Spleen (tissue), 13 donors: ENCODE measurements at places on chromosomes 5 and 9.

GRCh38 chr9:7879551-7880245 is 80.1 kb upstream of the DMAC1 start:
- DNase-seq, result no peak

DNA sequence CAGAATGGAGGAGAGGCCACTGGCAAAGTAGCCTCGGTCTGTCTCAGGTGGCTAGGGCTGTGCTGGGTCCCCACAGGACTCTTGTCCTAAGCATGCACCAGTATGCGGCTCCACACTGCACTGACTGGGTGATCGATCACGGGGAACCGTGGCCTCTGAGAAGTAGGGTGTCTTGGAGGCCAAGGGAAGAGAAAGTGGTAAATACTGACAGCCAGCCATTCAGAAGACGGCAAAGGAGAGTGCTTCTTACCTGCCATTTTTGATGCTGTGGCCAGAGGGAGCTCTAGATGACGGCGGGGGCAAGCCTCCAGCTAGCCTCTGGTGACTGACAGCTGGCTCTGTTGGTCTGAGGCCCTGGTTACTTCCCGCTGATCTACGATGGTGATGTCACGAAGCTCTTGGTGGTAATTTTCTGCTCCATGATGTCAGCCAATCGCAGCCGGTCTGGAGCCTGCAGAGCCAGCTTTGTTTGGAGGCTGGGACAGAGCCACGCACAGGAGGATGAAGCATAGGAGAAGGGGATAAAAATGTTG is 40.4 kb upstream of the GADD45G start:
- peak; percentile 72 for DNase-seq

DNA sequence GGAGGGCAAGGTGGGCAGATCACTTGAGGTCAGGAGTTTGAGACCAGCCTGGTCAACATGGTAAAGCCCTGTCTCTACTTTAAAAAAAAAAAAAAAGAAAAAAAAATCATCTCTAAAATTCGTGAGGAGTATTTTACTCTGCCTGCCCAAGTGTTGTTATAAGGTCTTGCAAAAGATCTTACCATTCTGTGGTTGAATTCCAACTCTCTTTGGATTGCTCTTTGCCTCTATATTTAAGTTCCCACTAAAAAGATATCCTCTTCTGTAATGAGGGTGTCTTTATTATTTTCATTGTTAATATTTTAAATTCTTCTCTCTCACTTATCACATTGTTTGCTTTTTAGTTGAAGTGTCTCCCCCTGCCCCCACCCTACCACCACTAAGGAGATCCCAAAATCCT is 33.4 kb downstream of the CREBRF start:
- no peak for DNase-seq

- DNase-seq, result no peak
These were observed 68.8 kb upstream of the SSBP2 start for GRCh38 chr5:81819556-81820317.

GRCh38 chr5:179912951-179913350 is 5.3 kb upstream of the TBC1D9B start:
- peak; percentile 71 for DNase-seq

DNA sequence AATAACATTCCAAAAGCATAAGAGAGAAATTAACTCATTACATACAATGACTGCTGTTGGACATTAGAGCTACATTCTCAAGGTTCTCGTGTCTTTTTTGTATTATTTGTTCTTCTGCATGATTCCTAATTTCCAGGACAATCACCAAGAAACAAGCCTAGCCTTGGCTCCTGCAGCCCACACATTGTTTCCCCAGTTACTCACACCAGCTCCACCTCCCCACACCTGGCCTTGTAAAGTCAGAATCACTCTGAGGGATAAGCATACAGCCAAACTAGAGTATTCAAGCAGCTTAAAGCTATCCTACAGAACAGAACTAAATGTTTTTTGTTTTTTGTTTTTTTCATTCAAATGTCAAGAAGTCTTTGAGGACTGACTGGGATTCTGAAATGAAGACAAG is 189.2 kb downstream of the HINT1 start:
- DNase-seq, result no peak

DNA sequence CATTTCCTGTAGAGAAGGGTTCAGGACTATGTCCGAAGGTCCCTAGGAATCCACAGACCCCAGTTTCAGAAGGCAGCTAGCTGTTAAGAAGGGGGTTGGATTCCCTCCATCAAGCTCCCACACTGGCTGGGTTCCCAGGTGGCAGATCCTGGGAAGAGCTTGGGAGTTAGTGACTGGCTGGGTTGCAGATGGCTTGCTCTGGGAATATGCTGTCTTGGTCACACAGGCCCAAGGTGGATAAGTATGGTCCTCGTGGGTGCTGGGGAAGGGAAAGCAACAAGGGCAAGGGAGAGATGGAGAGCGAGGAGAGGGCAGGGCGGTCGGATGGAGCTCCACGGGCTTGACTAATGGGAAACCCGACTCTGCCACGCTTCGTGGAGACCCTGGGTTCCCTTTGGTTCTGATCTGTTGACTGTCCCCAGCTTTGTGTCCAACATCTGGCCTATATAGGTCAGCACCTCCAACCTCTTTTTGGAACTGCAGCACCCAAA is 17.4 kb downstream of the SH3PXD2B start:
- no peak for DNase-seq
